ENCODE measurements at places on chromosomes 1 and 21. TPM values are rescaled to one million over a fixed set of nuclear protein-coding genes. Genes with fewer than 3 reads are reported as not detected.

SH3D21 gene
- total RNA-seq = 9.2 TPM

PRAMEF27 gene
- not detected for total RNA-seq

GPR37L1 gene
- 0.12 TPM for total RNA-seq

PTAFR gene
- 7.6 TPM for total RNA-seq

OR2L3 gene
- total RNA-seq = not detected

PDC gene
- total RNA-seq = not detected

VHLL gene
- not detected for total RNA-seq

GJB3 gene
- total RNA-seq = 61.7 TPM

SLC50A1 gene
- 42.9 TPM for total RNA-seq

MYOM3 gene
- 0.88 TPM for total RNA-seq

MT1HL1 gene
- total RNA-seq = not detected

HCN3 gene
- 1.7 TPM for total RNA-seq

OR2AK2 gene
- total RNA-seq = not detected

SLC44A5 gene
- 0.60 TPM for total RNA-seq

C1orf122 gene
- 46.7 TPM for total RNA-seq

ETV3L gene
- not detected for total RNA-seq

DNALI1 gene
- total RNA-seq = 0.16 TPM

DMBX1 gene
- not detected for total RNA-seq

TACSTD2 gene
- total RNA-seq = 988 TPM

PAPPA2 gene
- 0.12 TPM for total RNA-seq

HPCA gene
- total RNA-seq = not detected

RIPPLY3 gene
- total RNA-seq = not detected

PDE9A gene
- 1.8 TPM for total RNA-seq

All from esophagus mucosa (tissue), 1 donor.